Inflammatory macrophage treated with lipopolysaccharide for 1 hour (primary cell): ENCODE measurements at places on chromosomes 16 and 17.

DNA sequence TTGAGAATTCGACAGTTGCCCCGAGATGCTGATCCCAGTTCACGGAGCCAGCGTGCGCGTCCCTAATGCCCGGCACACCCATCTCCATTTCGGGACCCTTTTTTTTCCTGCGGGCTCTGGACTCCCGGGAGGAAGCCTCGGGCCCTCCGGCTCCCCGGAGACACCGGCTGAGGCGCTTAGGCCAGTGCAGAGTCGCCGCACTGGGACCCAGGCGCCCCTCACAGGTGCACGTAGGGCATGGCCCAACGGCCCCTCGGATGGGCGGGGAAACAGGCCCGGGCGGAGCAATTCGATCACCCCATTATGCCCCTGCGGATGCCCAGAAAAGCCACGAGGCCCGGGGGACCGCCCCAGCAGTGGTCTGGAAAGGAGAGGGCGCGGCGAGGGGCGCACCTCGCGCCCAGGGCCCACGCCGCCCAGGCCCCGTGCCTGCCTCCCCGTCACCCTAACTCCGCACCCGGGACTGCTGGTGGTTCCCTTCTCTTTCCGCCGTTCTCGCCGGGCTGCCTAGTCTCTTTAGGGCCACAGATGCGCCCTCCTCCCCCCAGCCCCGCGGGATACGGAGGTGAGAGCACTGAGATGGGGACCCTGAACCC is 18.5 kb upstream of the ZFHX3 start:
- DNase-seq = no peak

DNA sequence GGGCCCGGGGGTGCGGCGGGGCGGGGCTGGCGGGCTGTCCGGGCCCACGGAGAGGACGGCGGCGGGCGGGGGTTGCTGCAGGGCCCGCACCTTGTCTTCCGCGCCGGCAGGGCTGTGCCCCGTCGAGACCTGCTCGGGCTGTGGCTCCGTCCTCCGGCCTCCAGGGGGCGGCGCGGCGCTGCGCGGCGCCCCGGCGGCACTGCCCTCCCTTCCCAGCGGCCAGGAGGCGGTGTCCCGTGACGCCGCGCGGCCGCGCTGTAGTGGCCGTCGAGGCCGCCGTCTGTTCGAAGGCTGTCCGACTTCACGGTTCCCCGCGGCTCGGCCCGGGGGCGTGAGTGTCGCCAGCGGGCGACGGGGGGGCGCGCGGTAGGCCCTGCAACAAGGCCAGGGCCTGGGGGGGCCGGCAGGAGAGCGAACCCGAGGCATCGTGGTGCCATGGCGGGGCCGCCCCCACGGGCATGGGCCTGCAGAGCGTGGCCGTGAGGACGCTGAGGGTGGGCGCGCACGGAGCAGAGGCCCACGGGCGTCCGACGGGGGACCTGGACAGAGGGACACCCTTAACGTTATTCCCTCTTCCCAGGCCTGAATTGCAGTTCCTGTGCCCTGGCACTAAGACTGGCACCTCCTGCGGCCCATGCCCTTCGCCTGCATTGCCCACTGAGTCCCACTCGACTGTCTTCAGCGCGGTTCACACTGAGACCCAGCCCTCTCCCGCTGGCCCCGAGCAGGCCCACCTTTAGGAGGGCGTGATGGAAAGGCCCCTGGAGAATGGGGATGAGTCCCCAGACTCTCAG is at the start of gene PLEKHG4:
Gene PLEKHG4, plus strand, starts transcription at position 237 of the 794 bp plus-strand sequence. Its CDS starts 513 bp downstream, at position 750.
- peak; percentile 63 for DNase-seq

DNA sequence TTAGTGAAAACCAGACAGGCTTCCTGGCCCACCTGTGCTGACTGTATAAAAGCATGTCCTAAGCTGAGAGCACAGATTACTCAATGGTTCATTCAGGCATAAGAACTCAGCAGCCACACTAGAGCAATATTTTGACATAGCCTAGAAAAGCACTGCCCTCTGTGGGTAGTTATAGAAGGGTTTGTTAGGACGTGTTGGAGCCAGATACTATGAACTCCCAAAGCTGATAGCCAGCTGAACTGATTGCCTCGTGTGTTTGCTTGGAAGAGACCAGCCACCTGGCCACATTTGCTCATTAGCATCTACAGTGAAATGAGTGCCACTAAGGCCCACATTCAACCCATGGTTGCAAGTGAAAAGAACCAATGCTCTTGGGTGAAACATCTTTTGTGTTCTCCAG is 30.8 kb upstream of the ABCA5 start:
- DNase-seq = no peak

GRCh38 chr16:17154981-17155380 is 315.8 kb downstream of the XYLT1 start:
- peak; percentile 59 for DNase-seq

DNA sequence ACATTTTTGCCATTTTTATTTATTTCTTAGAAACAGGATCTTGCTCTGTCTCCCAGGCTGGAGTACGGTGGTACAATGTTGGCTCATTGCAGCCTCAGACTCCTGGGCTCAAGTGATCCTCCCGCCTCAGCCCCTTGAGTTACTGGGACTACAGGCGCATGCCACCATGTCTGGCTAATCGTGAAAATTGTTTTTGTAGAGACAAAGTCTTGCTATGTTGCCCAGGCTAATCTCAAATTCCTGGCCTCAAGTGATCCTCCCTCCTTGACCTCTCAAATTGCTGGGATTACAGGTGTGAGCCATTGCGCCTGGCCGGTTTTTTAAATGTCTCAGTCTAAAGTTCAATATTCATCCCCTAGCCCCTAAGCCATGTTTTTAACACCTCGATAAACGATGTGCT is 182.8 kb upstream of the CACNG3 start:
- no peak for DNase-seq

DNA sequence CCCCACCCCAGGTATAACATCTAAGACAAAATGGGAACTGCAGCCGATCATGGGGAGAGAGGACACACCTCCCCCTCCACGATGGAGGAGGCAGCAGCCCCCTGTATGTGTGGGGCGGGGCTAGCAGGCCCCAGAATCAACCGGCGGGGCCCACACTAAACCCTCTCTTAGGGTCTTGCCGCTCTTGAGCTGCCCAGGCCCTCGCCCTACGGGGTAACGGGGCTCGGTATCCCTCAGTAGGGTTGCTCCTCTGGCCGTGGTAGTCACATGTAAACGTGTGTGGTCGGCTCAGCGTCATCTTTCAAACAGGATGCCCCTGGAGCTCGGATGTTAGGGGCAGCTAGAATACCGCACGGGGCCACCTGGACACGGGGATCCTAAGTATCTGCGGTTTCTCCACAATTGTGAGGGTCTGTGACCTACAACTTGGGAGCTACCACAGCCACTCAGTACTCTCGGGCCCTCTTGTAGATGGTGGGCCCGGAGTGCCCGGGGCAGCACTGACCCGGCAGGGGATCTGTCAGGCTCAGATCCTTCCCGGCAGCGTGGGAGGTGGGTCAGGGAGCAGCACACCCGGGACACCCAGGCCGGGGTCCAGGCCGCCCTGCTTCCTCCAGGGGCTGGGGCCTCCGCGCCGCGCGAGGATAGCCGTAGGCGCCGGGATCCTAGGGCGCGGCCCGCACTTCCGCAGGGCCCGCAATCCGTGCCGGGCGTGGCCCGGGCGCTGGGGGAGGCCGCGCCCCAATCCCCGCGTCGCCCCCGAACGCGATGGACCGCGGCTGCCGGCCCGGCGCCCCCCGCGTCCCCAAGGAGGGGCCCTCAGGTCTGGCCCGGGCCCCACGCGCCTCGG is 781 bp downstream of the ARHGDIA start:
- peak; percentile 34 for DNase-seq

- no peak for DNase-seq
Observed at GRCh38 chr16:17278988-17279387, 191.8 kb downstream of the XYLT1 start.

DNA sequence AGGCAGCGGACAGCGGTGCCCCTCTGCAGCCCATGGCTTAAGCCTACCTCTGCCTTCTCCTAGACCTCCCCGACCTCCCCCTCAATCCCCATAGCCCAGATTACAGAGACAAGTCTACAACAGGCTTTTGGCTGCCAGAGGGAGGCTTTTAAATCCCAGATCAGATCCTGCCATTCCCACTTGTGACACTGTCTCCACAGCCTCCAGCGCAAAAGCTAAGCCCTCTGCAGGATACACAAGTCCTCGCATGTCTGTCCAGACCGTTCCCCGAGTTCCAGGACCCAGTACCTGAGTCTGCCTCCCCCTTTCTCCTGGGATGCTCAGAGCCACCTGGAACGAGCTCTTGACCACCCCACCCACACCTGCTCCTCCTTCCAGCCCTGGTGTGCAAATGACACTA is 31.2 kb downstream of the VAC14 start:
- no peak for DNase-seq

DNA sequence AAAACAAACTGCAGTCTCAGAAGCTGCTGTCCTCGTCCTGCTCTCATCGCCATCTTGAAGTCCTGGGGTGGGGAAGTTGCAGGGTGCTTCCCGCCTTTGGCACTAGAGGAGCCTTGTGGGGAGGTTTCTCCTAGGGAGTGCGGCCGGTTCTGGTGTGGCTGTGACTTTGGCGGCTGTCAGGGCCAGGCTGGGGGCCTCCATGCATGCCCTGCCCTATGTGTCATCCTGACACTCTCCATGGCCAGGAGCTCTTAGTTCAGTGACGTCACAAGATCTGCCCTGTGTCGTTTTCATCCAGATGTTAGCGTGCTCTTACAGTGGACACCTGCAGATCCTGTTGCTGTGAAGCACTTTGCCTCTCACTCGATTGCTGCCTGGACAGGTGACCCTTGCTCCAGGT is 49.6 kb downstream of the PLD6 start:
- no peak for DNase-seq
